ENCODE measurements at places on chromosomes 12 and 14.

DNA sequence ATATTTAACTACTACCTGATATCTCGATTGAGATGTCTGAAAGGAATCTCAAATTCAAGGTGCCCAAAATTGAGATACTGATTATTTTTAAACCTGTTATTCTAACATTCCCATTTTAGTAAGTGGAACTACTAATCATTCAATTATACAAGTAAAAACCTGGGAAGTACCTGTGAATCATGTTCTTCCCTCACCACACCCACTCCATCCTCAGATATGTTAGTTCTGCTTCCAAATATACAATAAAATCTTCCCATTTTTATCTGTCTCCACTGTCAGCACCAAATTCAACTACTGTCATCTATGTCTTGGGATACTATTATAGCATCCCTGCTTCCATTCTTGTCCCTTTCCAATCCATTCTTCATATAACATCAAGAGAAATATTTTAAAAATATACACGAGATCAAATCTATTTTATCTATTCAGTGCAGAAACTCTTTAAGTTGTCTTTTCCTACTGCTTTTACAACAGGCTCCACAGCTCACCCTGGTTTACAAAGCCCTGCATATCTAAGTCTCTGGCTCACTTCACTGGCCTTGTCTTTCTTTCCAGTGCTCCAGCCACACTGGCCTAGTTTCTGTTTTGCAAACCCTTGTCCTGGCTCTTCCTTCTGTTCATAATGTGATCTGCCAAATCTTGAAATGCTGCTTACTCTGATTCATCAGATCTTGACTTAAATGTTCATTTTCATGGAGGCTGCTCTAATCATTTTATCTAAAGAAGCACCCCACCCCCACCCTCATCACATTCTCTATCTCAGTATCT is 122.3 kb downstream of the PTPRR start:
- no peak for DNase-seq

- no peak for DNase-seq
Measured at GRCh38 chr14:20550926-20551325, 9.9 kb downstream of the RNASE9 start.

DNA sequence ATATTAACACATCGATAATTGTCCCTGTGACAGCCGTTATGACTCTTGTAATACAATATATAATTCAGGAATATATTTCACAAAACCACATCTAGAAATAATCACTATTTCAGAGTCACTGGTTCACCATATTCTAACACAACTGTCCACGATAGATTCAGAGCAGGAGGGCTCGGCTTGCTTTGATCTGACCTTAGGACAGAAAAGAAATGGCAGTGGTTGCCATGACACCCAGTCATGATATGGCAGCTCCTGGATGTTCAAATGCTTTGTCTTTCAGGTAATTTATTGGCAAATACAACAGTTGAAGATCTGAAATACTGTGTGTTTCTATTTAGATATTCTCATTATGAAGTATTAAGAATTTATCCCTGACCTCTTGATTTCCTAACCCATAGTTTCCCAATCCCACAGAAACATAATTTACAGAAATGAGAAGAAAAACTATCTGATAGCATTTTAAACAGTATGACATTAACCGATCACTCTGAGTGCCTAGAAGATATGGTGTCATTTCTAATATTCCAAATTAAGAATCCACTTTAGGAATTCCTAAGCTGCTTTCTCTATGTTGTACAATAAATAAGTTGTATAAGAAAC is 116.4 kb downstream of the EPS8 start:
- no peak for DNase-seq

GRCh38 chr14:104387022-104388010 is 192.2 kb upstream of the C14orf180 start:
- no peak for DNase-seq

- no peak for DNase-seq
Measured at GRCh38 chr12:12506496-12506890, 56.2 kb downstream of the DUSP16 start.

DNA sequence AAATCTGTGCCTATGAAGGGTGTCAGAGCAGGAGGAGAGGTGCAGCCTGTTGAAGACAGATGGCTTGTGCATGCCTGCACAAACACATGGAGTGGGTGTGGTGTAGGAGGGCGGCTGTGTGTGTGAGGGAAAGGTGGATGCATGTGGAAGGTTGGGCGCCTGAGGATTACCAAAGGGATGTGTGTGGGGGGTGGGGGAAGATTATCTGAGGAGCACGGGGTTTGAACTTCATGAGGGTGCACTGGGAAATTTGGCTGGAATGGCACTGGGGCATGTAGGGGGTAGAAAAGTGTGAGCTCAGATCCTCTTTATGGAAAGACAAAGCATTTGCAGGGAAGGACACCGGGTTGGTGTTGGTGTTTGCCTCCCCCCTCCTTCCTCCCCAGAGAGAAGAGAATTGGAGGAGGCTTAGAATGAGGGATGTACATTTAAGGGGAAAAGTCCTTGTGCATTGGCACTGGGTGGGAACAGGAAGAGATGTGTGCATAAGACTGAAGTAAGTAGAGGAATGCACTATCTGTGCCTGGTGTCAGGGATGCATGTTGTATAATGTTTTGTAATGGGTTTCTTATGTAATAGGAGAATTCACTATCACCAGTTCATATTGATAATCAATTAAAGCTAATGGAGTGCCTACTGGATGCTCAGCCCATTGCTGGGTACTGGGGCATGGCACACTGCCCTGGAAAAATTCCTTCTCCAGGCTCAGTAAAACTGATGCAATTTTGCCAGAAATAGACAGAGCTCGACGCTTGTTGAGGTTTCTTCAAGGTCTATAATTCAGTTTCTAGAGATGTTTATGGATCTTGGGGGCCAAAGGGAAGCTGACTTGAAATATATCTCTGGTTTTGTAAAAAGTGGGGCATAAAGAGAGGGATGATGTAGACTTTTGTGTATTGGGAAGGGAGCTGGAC is 3.0 kb downstream of the NTF3 start:
- no peak for DNase-seq

GRCh38 chr12:106188256-106188655 is 49.5 kb upstream of the NUAK1 start:
- DNase-seq: no peak

DNA sequence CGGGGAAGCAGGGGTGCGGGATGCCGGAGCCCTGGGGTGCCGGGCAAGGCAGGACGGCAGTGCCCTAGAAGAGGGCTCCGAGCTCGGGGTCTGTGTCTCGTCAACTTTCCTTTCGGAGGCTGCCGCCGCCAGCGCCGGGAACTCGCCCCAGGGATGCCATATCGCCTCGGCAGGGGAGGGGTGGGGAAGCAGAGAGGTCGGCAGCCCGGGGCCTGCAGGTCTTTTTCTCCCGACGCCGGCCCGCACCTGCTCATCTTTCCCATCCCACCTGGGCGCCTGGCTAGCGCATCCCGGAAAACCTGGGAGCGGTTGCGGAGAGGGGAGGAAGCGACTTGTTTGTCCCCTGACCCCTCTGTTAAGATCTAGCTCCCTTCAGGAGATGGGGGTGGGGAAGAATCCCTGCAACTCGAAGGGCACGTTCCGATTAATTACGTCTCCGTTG is 547 bp downstream of the CNTN1 start:
- no peak for DNase-seq

DNA sequence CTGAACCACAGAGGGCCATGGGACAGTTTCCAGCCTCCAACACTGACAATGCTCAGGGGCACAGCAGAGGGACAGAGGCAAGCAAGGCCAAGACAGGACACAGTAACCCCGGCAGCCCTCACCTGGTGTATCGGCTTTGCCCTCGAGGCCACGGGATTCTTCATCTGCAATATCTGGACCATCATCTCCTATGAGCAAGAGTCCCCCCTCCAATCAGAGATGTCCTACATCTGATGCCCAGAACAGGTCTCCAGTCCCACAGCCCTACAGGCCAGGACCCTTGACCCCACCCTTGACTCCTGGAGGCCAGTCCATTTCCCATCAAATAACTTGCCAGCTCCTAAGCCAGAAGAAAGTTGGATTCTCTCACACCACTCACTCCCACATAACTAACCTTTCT is 17.4 kb downstream of the KMT2D start:
- no peak for DNase-seq

DNA sequence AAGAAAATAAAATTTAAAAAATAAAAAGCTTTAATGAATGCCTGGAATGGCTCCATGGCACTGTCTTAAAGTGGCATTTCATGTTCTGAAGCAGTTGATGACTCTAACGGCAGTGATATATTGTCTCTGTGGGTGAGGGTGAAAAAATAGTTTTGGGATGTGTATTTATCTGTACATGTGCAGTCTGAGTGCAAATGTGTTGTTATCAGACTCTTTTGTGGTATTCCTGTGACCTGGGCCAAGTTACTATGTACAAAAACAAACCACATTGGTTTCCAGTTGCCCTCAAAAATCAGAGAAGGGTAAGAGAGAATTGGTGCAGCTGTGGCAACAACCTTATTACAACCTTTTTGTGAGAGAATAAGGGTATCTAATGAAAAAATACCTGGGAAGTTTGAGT is 81.7 kb upstream of the CCDC91 start:
- no peak for DNase-seq

- no peak for DNase-seq
Measured at GRCh38 chr12:80154261-80154660, 54.9 kb downstream of the OTOGL start.

DNA sequence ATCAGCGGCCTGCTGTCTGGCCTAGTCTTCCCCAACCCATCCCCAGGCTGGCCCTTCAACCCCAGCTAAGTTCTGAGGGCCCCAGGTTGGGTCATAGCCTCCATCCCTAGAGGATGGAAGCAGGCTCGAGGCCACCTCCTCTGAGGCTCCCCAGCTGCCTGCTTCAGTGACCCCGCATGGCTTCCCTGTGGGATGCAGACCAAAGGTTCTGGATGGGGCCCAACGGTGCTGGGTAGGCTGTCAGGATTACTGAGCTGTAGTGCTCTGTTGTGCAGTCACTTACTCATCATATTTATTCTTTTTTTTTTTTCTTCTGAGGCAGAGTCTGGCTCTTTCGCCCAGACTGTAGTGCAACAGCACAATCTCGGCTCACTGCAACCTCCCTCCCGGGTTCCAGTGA is 92.0 kb downstream of the IRF2BPL start:
- no peak for DNase-seq

- DNase-seq: peak; percentile 51
Measured at GRCh38 chr12:29103539-29103974, 45.5 kb upstream of the FAR2 start.

GRCh38 chr14:37443461-37443860 is 151.6 kb downstream of the FOXA1 start:
- no peak for DNase-seq

DNA sequence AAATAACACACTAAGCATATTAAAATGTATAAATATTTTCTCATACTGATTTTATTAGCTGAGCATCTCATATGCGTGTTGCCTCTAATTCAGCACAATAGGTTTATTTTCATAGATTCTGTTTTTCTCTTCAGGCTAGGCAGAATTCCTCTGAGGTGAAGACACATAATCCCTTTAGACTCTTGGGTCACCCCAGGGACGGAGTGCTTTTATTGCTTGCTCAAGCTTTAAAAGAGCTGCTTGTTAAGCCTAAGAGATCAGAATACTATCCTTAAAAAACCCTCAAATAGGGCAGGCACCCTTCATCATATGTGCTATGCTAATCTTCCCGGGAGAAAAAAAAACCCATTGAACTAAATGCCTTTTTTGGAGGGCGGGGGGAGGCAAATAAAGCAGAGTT is 390.1 kb downstream of the KCNH5 start:
- no peak for DNase-seq

- DNase-seq: no peak
Measured at GRCh38 chr12:65084579-65084978, 36.5 kb downstream of the WIF1 start.

DNA sequence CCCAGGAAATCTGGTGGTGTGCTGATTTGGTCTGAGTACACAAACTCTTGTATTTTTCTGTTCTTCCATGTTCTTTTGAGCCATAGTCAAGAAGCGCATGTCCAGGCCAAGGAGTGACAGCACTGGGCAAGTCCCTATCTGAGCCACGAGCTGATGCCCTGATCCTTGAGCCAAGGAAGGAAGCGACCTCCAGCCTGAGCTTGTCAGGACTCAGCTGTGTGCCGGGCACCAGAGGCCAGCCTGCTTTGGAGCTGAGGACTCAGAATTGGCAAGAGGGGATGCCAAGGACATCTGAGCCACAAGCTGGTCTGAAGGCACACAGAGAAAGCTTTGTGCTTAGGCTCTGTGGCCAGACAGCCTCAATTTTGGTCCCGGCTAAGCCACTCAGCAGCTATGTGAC is 52.6 kb downstream of the GALNT16 start:
- DNase-seq: no peak

DNA sequence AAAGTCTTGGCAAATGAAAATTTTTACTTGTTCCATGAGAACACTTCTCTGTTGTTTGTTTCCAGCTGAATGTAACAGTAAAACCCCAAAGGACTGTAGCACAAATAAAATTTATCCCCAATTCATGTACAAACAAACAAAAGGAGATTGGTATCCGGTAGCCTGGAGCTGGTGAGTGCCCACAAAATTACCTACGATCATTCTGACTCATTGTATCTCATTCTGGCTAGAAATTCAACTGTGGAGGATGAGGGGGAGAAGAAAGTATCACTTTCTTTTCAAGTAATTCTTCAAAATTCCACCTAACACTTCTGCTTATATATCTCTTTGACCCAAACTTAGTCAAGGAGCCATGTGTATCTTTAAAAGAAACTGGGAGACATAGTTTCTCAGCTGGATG is 268.5 kb downstream of the ALG10B start:
- DNase-seq: no peak

DNA sequence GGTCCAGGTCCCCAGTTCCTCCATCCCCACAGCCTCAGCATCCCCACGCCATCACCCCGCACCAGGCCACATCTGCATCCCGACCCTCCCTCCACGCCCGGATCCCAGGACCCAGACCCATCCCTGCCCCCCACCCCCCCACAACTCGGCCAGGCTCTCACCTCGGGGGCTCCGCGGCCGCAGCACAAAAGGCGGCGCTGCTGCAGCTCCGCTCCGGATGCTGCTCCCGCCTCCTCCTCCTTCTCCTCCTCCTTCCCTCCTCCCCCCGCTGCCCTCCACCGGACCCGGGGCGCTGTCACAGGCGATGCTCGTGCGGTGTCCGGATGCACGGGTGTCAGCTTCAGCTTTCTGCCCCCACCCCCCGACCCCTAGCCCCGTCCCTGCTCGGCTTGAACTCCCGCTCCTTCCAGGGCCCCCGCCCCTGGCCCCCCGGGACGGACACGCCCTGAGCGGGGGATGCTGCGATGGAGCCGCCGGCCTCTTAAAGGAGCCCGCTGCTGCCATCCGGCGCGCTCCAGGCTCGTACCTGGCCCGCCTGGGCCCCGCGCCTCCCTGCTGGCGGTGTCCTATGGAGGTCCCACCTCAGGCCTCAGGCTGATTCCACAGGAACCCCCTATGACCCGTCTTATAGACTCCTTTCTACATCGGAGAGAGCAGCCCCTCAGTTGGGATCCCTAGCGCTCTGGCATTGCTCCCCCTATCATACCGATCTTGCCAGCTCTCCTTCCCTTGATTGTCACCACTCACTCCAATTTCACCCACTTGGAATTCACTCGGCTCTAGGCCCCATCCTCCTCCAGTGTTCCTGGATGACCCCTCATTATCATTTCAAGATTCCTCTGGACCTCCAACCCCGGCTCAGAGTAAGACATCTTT is at the start of gene MAP3K12:
MAP3K12 (minus strand) TSS at position 193 of the 876 bp plus-strand sequence. CDS start 12,067 bp downstream, outside the sequence.
- peak; percentile 68 for DNase-seq

All from CD4-positive, alpha-beta T cell treated with Interleukin-6 for 4 hours (primary cell).